CD4-positive, alpha-beta T cell treated with Interleukin-6 at 100 ng/mL for 8 hours (primary cell): ENCODE measurements at places on chromosomes 13 and 19.

DNA sequence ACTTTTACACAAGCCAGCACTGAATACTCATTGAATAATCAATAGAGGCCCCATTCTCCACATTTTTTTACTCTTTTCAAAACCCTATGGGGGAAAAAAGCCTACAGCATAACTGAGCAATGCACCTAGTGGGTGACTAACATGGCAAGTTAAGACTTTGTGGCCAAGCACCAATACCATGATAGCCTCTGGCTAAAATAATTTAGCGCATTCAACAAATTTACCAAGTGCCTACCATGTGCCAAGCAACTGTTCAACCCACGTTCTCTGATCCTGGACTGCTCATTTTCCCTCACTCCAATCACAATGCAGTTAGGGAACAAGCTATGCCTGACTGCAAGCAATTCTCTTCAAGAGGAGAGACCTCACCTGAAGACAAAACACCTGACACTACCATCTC is 3.0 kb downstream of the ANKRD10 start:
- no peak for DNase-seq

DNA sequence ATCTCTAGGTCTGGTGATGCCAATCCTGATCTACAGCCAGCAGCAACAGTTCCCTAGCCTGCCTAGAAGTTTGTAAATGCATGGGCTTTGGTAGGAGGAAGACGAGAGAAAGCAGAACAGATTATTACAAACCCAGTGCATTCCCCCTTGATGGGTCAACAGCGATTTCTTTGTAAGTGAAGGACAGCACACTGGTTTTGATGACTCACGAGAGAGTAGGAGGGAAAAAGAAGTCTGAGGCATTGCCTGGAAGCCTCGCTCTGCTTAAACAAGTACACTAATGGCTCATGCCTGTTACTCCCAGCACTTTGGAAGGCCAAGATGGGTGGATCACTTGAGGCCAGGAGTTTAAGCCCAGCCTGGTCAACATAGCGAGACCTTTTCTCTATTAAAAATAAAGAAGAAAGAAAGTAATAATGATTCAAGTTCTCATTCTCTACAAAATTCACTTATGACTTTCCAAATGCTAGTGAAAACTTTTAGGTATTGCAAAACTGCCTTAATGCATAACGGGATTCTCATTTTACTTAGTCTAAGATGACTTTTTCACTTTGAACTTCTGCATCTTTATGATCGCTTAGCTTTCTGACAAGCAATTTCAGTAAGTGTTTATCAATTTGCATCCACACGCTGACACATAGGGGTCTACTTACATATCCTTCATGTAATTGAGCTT is 47.7 kb upstream of the USPL1 start:
- no peak for DNase-seq

DNA sequence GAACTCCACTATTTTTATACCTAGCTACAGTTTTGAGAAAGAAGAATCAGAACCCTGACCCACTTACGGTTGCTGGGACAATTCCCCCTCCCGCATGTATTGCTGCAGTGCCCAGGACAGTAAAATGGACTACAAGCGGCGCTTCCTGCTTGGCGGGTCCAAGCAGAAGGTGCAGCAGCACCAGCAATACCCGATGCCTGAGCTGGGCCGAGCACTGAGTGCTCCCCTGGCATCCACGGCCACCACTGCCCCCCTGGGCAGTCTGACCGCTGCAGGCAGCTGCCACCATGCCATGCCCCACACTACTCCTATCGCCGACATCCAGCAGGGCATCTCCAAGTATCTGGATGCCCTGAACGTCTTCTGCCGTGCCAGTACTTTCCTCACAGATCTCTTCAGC is 46.0 kb downstream of the GARRE1 start:
- DNase-seq: no peak

DNA sequence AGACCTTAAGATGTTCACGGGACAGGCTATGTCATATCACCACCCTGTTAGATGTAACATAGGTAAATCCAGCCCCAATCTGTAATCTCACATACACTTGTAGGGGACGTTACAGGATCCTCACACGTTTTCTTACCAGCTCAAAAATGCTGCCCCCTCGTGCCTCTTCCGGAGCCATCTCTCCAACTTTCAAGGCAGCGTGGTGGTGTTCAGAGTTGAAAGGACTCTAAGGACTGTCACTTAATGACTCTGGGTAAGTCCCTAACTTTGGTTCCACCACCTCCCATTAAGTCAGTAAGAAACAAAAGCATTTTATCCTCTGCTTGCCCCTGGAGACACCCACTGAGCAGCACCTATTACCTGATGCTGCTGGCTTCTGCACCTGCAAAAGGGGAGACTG is 4.4 kb downstream of the MED26 start:
- DNase-seq: no peak

DNA sequence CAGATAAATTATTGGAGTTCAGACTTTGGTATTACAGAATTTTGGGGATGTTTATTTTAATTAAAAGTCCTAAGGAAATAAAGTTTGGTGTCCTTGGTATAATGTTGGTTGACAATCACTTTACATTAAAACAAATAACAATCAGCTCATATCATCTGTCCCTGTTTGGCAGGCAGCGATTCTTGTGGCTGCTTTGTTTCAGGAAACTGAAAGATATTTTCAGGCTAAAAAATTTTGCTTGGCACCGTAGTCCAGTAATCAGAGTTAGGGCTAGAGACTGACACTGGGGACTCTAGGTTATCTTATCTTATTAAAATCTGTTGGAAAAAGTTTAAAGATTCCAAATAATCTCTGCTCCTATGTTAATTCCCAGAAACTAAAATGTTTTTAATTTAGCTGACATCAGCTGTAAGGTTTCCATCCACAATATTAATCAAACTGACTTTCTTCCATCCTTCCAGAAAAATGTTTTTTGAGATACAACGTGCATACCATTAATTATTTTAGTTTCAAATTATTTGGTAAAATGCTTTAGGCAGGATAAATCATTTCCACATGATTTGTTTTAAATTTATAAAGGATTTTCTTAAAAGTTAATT is 97.6 kb downstream of the ZIC5 start:
- DNase-seq: no peak

DNA sequence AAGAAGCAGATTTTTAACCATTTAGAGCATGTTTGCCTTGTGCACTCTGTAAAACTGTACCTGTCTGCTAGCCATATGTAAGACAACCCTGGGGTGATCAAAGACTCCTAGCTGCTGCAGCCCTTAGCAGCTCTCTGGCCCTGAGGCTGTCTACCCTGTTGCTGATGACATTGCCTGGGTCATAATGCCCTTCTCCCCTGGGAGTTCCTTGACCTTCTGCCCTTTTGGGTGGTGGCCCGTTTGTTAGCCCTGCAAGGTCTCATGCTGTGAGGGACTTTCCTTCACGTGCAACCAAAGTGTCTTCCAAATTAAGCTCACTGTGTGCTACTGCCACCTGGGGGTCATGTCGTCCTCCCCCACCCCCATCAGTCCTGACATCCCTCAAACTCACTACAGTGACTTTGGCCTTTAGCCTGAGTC is 7.4 kb downstream of the GPC6 start:
- DNase-seq: no peak

- DNase-seq: no peak
Measured at GRCh38 chr13:83024955-83025594, 857.2 kb downstream of the SLITRK1 start.

GRCh38 chr19:29193155-29193554 is 19.8 kb downstream of the UQCRFS1 start:
- no peak for DNase-seq

GRCh38 chr13:110015253-110015652 is 228.9 kb upstream of the IRS2 start:
- no peak for DNase-seq

- no peak for DNase-seq
Measured at GRCh38 chr13:113532156-113532806, 41.8 kb upstream of the DCUN1D2 start.

- no peak for DNase-seq
Measured at GRCh38 chr19:39303373-39304184, 7.4 kb downstream of the IFNL1 start.

- DNase-seq: no peak
Measured at GRCh38 chr19:33849551-33850147, 53.0 kb downstream of the KCTD15 start.
